ENCODE measurements at places on chromosomes 6 and 20.

GRCh38 chr20:63100174-63100925, 93.6 kb upstream of the BHLHE23 start:
- no peak for DNase-seq

GRCh38 chr6:29739136-29739881, 16.1 kb downstream of the HLA-F start:
- DNase-seq, result no peak

GRCh38 chr20:3908667-3909066, 19.5 kb downstream of the PANK2 start:
- no peak for DNase-seq

DNA sequence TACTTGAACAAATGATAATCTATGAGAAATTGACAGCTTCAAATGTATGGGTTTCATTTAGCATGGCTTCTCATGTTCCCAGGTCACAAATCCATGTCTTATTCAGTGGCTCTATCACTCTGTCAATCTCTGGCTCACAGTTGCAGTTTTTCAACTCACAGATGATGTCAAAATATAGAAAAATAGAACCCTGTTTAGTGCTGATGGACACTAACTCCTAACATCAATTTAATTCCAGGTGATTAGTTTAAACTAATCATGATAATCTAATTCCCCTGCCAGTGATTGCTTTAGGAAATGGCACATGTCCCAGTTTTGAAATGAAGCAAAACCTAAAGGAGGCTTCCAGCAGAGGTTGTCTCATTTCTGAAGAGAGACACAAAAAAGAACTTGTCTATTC, 13.0 kb downstream of the KHDC1 start:
- DNase-seq, result no peak

DNA sequence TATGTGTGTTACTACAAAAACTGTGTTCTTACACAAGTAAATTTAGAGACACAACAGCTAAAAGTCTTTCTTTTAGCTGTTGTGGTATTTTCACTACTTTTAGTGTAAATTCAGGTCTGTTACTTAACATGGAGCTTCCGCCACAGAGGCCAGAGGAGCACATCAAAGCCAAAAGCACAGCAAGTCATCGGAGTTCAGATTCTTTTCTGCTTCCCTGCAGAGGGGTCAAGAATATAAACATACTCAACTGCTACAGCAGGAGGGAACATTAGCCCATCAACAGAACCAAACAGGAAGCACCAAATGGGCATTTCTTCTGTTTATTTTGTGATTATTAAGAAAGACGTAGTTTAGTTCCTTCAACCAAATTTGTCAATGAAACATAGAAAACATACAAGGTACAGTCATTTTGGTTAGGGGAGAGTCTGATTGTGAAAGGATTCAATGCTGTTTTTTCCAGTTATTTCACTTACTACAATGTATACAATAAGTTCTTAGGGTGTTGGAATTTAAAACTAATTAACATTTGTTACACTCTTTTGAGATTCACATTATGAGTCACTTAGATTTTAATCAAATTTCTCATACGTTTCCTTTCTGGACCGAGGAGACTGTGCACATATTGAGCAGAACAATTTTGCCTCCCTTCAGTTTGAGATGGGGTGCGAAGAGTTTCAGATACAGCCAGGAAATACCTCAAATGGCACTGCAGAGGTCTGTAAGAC, 42.8 kb upstream of the DSE start:
- DNase-seq, result no peak

DNA sequence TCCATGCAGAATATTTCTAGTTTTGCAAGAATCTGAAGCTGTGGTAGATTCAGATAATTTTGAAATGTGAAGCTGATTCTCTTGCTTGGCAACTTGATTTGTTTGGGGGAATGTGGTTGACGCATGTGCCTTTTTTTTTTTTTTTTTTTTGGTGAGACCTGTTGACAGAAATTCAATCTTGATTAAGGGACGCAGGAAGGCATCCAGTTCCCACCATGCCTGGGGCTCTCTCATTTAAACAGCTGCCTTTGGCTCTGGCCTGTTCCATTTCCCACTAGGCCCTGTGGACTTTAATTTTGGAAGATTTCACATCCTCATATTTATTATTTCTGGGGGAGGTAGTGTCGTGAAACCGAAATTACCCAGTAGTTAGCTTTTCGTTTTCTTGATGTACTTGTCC, 8.6 kb downstream of the TPX2 start:
- no peak for DNase-seq

GRCh38 chr20:17834804-17835203, 133.8 kb downstream of the SNX5 start:
- no peak for DNase-seq

GRCh38 chr6:169665289-169665688, 36.5 kb downstream of the WDR27 start:
- no peak for DNase-seq

DNA sequence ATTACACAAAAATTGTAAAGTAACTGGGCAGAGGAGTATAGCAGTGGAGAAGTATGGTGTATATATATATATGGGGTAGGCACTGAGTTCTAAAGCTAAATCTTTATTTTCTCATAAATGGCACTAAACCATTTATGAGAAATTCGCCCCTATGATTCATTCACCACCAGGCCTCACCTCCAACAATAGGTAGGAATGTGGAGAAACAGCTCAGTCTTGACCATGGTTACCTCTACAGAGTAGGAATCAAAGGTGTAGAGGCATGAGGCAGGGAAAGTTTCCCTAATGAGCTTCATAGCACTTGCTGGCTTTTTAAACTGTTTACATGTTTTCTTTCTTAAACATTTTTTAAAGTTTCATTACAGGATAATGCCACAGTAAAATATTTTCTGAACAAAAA, 36.9 kb upstream of the SUMO4 start:
- no peak for DNase-seq

DNA sequence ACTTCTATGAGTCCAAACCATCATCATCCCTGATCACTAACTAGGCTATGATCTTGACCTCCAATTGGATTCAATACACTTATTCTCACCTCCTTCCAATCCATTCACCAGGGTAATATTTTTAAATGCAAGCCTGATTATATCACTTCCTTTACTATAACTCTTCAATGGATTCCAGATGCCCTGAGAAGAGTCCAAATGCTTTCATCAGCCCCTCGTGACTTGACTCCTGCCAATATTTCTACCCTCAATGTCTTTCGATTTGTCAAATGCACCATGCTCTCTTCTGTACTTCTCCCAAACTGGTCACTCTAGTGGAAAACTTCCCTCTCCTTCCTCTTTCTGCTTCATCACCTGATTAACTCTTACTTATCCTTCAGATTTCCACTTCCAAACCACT, 70.8 kb downstream of the CD164 start:
- no peak for DNase-seq

Measured in HFF-Myc (cell line).